HT-29 (cell line): ENCODE measurements at places on chromosomes 11 and 22. TPM values are rescaled to one million over a fixed set of nuclear protein-coding genes. Genes with fewer than 3 reads are reported as not detected.

MOGAT2 gene
- not detected in 2 replicates for total RNA-seq

OR52N4 gene
- not detected in 2 replicates for total RNA-seq

C11orf87 gene
- total RNA-seq: not detected in 2 replicates

LRP4 gene
- 0.15 TPM in 1 of 2 replicates, not detected in the other for total RNA-seq

CDPF1 gene
- total RNA-seq: 9.5 and 19.5 TPM in 2 replicates

GAL3ST1 gene
- total RNA-seq: 7.8 and 8.1 TPM in 2 replicates

POU2AF2 gene
- total RNA-seq: 6.3 and 6.5 TPM in 2 replicates

SERPING1 gene
- not detected in 2 replicates for total RNA-seq

C11orf16 gene
- total RNA-seq: not detected in 2 replicates

TSGA10IP gene
- total RNA-seq: not detected in 2 replicates

SAA4 gene
- not detected in 2 replicates for total RNA-seq

C22orf15 gene
- not detected in 2 replicates for total RNA-seq

DNA sequence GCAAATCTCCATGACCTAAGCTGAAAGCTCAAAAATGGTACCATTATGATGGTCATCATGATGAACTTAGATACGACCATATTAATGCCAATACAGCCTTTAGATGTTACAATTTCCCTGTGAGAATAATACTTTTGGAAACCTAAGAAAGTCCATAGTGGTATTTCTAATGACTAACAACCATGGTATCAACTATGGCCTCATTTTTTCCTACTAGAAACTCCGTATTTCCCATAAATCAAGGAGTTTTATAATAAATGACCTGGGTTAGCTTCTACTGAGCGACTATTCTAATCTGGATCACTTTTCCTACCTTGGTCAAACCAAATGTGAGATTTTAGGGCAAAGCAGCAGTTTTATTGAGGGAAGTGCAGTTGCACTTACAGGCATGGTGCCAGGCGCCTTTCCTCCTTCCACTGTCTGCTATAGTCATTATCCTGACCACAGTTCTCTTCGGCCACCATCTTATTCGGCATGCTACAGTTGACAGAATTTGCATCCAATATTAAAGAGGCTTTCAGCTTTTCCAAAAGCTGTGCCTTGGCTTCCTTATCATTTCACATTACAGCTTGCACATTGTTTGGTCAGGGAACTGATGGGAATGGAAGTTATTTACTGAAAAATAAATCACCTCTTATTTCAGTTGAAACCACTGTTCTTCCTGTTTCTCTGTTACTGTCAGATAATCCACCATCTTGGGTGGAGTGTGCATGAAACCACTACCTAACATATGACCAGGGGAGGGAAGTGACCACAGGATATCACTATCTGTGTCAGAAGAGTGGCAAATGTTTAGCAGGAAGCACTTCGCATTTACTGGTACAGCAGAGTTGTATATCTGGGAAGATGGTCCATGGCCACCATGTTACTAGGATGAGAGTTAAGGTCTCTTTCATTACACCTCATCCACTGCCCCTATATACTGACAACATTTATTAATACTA, 74.5 kb upstream of the PICALM start:
- no peak for DNase-seq

DNA sequence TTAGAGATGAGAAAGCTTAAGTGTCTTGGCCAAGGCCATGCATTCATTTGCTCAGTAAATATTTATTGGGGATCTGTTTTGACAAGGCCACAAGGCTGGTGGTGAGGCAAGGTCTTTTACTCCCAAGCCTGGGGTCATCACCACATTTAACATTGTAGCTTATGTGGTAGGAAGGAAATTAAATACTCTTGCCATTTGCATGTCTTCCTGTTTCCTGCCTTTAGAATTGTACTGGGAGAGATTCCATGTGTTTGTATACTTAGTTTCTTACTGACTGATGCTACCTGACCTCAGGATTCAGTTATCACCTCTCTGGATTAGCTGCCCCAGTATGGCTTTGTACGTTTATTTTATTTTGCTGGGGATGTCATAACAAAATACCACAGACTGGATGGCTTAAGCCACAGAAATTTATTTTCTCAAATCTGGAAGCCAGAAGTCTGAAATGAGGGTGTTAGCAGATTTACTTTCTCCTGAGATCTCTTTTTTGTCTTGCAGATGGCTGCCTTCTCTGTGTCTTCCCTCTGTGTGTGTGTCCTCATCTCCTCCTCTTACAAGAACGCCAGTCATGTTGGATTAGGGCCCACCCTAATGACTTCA, 44.8 kb downstream of the SPECC1L start:
- DNase-seq: no peak

DNA sequence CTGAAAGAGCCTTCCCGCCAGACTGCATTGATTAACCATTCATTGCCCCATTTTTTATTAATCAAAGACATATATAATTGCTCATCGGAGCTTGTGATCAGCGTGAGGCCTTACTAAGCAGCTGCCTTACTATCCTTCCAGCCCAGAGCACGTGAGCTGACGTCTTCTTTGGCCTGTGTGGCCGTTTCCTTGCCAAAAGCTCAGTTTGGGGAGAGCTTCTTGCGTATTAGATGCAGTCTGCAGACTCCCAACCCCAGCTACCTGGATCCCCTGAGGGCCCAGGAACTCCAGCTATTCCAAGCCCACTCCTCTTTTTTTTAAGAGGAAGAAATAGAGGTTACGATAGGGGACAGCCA, 784 bp upstream of the SLC43A3 start:
- no peak for DNase-seq

DNA sequence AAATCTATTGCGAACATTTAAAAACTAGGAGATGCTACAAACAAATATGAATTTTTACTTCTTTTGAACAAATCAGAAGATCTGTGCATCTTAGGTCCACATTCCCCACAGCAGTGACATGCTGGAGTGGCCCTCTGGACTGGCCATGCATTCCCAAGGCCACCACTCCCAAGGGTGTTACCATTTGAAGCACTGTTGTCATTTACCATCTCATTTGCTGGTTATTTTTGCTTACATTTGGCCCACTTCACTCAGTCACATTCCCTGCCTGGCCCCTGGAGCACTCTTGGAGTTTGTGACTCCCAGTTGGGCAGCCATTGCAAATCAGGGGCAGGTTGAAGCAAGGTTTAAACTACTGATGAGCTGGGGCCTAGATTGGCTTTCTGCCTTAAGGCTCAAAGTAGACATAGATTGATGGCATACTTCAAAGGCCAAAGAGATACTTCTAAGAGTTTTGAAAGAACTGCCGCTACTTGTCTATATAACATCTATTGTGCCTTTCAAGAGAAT, 8.5 kb upstream of the ZNRF3 start:
- DNase-seq: no peak

- DNase-seq: no peak
These were observed 72.1 kb upstream of the ARFGAP3 start for GRCh38 chr22:42928969-42929837.

DNA sequence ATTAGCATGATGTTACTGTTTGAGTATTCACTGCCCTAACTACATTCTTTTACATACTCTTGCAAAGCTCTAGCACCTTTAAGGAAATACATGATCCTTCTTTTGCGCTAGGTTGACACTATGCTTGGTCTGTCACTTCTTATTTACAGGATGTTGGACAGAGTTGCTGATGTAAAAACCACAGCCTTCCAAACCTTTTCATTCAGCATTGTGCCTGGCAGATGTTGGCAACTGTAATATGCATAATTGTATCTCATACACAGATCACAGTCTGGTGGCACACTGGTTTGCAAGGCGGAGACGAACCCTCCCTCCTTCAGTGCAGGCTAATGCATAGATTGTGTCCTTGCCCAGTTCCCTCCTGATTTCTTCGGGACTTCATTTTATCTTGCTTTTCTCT, 224.1 kb downstream of the SNX19 start:
- no peak for DNase-seq

DNA sequence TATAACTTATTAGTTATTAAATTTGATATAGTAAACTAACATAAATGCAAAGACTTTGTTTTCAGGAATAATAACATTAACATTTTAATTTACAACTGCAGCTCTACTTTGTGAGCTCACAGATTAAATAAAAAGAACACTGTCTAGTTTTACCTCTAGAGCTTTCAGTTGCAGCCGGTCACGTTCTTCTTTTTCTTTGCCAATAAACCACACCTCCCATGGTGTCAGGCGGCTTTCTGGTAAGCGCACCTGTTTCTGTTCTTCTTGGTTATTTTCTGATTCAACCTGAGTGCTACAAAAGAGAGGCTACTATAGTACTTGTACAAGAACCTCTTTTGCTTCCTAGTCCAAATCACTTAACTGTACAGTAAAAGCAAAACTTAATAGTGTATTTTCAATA, 5.8 kb downstream of the CCDC34 start:
- no peak for DNase-seq

DNA sequence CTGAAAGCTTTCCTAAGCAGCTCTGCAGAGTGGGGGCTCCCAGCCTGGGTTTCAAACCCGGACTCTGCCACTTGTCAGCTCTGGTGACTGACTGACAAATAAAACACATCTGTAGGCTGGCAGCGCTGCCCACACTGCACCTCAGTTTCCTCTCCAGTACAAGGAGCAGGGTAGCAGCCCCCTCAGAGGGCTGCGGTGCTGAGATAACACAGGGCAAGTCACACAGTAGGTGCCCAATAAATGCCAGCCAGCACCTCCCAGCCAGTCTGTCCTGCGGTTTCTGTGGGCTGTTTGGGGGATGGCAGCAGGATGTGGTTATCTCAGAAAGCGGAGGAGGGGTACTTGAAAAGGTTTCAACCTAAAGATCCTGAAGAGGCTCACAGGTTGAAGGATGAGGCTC, 1.5 kb downstream of the SYT12 start:
- no peak for DNase-seq

DNA sequence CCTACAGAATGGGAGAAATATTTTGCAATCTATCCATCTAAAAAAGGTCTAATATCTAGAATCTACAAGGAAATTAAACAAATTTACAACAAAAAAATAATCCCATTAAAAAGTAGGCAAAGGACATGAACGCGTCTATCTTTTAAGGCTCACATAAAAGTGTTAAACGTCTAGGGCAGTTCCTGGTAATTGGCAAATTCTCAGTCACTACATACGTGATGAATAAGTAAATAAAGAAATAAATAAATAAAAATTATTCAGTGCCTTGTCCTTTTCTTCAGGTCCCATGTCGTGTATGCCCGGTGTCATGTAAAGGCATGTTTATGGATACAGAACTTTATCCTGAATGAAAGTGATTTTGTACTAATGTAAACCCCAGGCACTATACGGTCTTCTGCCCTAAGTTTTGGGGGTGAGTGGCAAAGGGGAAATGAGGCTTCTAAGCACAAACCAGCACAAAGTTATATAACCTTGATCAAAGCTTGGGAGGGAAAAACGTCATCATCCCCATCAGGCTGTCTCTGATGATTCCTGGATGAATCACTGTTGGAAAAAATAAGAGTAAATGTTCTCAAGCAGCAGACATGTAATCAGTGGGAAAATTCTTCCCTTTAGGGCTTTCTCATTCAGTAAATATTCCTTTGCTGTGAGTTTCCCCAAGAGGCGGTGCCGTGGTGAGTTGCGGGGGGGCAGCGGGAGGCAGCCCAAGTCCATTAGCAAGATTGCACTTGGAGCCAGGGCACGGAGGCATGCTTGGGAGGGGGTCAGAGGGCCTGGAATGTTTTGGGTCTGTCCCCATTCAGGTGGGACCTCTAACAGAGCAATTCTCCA, 30.4 kb upstream of the MICAL2 start:
- no peak for DNase-seq

DNA sequence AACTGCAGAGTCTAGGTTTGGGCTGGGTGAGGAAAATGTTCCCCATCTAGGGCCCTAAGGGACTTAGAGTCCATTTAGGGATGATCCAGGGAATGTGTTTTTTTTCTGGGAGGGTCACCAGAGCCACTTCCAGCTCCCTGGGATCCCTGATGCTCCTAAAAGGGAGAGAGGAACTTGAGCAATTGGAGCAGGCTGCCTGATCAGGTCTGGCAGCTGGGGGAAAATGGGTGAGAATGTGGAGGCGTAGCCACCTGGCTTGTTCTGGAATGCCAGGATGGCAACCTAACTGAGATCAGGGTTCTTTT, 1.2 kb downstream of the PGAP2 start:
- no peak for DNase-seq

DNA sequence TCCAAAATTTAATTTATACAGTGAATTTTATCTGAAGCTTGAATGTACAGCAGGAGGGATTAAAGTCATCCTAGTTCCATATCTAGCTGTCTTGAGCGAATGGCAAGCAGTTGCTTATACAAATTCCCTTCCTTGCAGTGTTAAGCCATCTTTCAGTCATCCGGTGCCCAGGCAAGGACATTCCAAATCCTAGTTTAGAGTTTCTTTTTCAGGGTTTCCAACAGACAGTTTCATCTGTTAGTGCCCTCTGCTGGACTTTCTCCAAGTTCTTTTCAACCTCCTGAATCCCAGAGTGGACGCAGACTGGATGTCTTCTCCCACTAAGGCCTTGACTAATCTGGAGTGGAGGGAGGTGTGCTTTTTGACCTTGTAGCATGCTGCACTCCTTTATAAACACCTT, 45.4 kb downstream of the GRAMD1B start:
- peak; percentile 31 for DNase-seq

DNA sequence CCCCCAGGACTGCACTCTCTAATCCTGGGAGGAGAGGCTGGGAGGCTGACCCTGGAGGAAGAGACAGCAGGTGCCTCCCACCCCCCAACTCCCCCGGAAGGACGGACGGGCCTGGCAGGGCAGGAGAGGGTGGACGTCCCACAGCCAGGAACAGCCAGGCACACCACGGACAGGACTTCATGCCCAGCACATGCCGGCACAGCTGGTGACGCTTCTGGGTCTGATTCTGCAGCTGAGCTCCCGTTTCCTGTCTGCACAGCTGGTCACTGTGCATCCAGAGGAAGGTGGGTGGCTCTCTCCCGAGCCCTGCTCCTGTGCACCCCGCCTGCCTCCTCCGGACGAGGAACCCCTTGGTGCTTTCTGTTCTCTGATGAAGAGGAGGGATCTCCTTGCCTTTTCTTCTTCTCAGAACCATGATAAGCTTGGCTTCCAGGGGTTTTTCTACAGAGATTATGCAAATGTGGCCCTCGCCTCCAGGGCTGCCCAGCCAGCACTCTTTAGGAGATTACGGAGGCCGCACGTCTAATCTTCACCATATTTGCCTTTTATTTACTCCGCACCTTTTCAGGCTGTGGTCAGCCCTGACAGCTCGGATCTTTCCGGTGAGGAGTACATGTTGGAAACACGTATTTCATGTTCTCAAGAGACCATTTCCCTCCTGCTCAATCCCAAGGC, 1295.8 kb downstream of the BRD1 start:
- no peak for DNase-seq

DNA sequence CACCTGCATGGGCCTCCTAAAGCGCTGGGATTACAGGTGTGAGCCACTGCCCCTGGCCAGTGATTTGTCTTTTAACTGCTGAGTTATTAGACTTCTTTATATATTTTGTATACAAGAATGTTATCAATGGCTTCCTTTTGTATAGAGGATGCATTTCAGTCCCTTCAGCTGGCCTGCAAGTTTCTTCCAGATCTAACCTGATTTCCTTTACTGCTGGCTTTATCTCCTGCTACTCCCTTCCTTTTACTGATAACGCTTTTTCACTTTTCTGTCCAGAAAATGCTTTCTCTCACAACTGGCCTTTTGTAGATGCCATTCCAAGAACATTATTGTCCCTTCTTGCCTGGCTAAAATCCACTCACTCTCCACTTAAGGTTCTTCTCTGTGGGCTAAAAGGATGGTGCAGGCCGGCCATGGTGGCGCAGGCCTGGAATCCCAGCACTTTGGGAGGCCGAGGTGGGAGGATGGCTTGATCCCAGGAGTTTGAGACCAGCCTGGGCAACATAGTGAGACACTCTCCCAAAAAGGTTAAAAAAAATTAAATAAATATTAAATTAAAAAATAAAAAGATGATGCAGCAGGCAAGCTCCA, 118.1 kb downstream of the NECTIN1 start:
- no peak for DNase-seq
